Right ventricle myocardium superior (tissue), 1 donor: ENCODE measurements at places on chromosomes 6 and 20.

DNA sequence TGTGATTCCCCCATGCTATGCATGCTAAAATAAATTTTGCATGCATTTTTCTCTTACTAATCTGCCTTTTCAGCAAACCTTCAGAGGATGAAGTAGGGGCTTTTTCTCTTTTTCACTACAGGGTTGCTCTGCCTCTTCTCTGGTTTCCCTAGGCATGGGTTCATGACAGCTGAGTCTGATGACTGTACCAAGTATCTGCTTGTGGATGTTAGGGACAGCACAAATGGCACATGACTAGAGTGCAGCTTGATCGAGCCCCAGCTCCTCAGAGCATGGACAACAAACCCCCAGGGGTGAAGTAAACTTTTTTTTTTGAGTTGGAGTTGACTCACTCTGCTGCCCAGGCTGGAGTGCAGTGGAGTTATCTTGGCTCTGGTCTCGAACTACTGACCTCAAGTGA, 57.1 kb upstream of the GCM1 start:
- DNase-seq = no peak

DNA sequence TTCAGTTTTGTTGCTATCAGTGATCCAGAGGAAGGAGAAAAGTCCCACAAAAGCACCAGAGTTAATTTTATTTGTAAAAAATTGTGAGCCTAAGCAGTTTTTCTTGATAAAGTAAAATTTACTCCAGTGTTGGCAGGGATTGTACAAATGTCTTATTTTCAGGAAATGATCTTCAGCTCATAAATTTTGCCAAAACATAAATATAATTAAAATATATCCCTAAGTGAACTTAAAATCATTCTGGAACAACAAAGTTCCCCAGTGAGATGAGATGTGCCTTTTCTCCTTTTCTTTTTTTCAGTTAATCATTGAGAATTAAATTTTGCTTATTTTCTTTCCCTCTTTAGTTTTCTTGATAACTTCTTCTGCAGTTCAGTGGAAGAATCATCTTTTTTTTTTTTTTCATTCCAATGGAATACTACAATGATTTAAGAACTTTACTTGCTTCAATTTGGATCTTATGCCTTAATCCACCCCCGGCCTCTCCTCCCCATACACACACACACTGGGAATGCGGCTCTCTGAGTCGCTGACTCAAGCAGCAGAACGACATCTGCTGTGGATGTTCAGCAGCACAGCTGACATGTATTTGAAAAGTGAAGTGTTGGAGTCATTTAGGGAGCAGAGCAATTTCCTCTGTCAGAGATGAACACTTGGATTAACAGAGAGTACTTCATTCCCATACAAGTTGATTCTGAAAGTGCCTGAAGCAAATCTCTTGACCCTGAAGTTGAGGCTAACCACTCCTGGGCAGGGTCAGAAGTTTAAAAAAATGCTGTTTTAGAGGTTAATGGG, 27.7 kb upstream of the LAMA4 start:
- DNase-seq = peak; percentile 66

- no peak for DNase-seq
Observed at GRCh38 chr6:81938014-81938856, 185.8 kb upstream of the TENT5A start.

DNA sequence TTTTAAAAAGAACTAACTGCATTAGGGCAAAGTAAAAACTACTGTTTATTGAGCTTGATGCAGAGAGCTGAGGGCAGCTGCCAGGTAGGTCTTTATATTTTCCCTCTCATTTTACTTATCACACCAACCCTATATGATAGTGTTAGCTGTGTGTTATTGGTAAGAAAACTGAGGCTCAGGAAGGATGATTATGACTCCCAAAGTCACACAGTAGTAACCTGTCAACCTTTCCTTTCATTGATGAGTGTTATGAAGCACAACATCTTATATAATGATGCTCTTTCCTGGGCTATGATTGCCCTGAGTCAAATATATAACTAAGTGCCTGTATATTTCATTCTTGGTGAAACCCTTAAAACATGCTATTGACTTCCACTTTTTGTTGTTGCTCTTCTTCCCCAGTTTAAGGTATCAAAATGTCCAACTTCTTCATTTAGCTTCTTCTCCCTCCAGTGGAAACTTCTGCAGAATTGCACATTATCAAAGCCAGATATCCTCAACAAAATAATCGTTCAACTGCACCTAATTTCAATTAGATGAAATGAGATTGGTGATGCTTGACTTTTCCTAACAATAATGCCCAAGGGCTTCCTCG, 8.1 kb downstream of the GFOD1 start:
- DNase-seq = no peak

GRCh38 chr6:159513074-159513720, 179.8 kb downstream of the SOD2 start:
- DNase-seq = no peak

- no peak for DNase-seq
Observed at GRCh38 chr6:35786810-35787209, 6.0 kb downstream of the CLPSL1 start.

DNA sequence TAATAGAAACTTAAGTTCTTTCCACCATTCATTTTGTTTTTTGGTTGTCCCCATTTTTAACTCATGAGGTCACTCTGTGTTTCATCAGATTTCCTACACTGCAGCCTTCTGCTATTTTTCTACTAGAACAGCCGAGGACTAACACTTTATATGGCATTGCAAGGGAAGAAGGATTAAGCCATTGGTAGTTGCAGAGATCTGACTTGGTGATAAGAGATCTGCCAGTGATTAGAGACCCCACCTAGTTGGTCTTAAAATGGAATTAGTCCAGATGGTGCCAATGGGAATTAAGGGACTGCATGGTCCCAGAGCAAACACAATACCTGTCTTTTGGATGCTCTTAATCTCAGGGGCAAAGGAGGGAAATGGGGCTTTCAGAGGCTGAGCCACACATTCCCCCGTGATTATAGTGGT, 125.5 kb upstream of the TMEM170B start:
- DNase-seq = no peak

DNA sequence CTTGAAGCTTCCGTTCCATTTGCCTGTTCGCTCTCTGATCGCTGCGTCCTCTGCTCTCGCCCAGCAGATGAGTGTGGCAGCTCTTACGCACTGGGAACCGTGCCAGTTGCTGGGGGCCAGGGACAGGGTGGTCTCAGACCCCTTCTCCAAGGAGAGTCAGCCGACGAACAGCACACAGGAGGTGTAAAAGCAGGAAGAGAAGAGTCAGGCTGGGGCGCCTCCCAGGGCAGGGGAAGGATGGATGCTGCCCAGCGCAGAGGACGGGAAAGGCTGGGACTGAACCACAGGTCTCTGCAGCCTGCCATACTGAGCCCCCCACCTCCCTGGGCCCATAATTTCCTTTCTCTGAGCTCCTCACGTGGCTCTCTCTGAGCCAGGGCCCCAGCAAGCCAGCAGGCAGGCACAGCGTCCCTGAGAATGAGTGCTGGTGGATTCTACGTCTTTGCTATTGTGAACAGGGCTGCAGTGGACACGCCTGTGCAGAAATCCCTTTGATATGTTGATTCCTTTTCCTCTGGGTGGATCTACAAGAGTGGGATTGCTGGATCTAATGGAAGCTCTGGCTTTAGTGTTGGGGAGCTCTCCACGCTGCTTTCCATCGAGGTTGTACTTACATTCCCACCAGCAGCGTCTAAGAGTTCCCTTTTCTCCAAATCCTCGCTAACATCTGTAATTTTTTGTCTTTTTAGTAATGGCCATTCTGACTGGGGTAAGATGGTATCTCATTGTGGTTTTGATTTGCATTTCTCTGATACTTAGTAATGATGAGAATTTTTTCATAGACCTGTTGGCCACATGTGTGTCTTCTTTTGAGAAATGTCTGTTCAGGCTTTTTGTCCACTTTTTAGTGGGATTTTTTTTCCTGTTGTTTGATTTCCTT, 104.1 kb downstream of the PSMB1 start:
- DNase-seq = no peak

- no peak for DNase-seq
Observed at GRCh38 chr20:56422076-56422823, 10.2 kb downstream of the CASS4 start.
